ENCODE measurements at places on chromosomes 5 and 9.

- no peak for DNase-seq
Measured at GRCh38 chr5:137838976-137839375, 28.7 kb upstream of the MYOT start.

GRCh38 chr9:127256324-127256723 lies 8.2 kb upstream of the GARNL3 start:
- DNase-seq = no peak

DNA sequence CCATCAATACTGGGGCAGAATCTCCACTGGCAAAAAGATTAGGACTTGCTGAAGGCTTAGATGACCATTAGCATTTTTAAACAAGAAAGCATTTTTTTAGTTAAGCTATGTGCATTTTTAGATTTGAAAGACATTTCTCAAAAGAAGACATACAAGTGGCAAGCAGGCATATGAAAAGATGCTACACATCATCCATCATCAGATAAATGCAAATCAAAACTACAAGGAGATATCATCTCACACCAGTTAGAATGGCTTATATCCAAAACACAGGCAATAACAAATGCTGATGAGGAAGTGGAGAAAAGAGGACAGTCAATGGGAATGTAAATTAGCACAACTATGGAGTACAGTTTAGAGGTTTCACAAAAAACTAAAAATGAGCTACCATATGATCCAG lies 195.6 kb upstream of the TNC start:
- no peak for DNase-seq

- DNase-seq = no peak
Measured at GRCh38 chr9:109399258-109399767, 78.5 kb upstream of the EPB41L4B start.

DNA sequence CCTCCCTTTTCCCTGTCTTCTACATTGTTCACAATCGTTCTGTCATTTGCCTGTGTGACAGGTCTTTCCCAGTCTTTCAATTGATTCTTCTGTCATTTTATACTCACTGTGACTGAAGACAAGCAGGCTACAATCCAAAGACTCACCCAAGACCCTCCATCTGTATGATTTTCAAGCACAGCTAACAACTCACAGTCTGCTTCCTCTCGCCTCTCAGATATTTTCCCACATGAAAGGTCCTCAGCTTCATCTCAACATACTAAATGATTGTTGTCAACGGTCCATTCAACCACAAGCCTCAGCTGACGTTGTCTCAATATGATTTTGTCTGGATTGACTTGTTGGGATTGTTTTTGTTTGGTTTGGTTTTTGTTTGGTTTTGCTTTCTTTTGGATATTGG lies 346.5 kb downstream of the NFIB start:
- DNase-seq = no peak

- no peak for DNase-seq
Measured at GRCh38 chr9:14372437-14373335, 58.7 kb upstream of the NFIB start.

- no peak for DNase-seq
Measured at GRCh38 chr5:4405614-4406219, 734.4 kb upstream of the ADAMTS16 start.

- no peak for DNase-seq
Measured at GRCh38 chr5:9045946-9046345, 499.9 kb downstream of the SEMA5A start.

- DNase-seq = no peak
Measured at GRCh38 chr5:113057557-113057984, 81.0 kb downstream of the DCP2 start.

DNA sequence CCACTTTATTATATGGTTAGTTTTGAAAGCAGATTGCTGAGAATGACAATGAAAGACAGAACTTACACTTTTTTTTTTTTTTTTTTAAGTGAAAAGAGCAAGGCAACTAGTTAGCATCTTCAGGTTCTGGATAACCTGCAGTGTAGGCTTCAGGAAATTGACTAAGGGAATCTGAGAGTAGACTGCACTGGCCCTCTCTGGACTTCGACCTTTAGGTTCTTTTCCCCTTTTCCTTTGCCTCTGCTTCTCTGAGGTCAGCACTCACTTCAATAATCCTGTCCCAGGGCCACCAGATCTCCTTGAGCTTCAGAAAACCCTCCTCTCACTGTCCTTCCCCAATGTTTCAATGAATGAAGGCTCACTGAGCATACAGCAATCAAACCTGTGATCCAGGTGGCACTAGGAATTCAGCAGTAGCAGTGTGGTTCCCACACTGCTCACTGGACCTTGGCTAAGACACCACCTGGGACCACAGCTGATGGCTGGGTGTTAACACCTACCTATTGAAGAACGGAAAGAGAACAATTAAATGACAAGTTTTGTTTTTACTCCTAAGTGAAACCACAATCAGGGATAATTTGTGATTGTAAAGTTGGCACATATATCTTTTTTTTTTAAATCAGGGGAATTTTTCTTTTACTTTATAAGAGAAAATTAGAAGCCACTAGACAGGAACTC lies 85.8 kb upstream of the IL6ST start:
- DNase-seq = no peak

- no peak for DNase-seq
Measured at GRCh38 chr5:96649251-96649662, 12.9 kb upstream of the CAST start.

- no peak for DNase-seq
Measured at GRCh38 chr5:8843771-8844170, 702.1 kb downstream of the SEMA5A start.

DNA sequence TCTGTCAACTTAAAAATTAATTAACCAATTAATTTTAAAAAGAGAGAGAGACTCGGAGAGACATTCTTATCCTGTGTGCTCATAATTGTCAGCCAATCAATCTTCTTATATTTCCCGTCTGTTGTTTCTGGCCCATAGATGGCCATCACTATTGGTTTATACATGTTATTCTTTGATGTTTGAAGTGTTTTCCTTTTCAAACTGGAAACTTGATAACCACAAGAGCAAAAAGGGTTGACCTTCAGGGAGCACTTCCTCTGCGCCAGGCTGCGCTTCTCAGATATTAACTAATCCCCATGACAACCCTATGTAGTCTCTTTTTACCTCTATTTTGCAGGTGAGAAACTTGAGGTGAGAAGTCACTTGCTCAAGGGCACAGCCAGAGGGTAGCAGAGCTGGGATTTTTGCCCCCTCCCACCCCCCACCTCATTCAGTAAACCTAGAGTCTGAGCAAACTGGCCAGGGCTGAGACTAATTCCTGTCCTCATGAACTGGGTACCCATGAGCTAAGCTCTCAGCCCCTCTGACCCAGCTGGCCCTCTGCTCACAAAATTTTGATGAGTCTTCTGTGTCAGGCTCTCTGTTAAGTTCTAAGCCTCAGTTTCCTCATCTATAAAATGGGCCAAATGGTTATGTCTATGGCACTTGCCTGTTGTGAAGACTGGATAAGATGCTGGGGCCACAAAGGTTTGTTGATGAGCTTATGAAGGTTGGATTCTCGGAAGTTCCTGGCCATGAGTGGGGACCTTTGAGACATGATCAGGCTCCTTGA lies 86.0 kb upstream of the SH3PXD2B start:
- no peak for DNase-seq

- DNase-seq = no peak
Measured at GRCh38 chr5:116478491-116478890, 96.1 kb downstream of the SEMA6A start.

GRCh38 chr9:91896097-91896496 lies 53.9 kb downstream of the ROR2 start:
- DNase-seq = no peak

- no peak for DNase-seq
Measured at GRCh38 chr9:75130621-75131230, 42.4 kb downstream of the OSTF1 start.

GRCh38 chr9:121855476-121855875 lies 204.0 kb downstream of the DAB2IP start:
- DNase-seq = no peak

Data from stimulated activated CD4-positive, alpha-beta T cell treated with anti-CD3 and anti-CD28 coated beads, TNF-alpha, amount 100 ng/mL, for 24 hours (primary cell).